ENCODE measurements at places on chromosomes 7 and 10.

DNA sequence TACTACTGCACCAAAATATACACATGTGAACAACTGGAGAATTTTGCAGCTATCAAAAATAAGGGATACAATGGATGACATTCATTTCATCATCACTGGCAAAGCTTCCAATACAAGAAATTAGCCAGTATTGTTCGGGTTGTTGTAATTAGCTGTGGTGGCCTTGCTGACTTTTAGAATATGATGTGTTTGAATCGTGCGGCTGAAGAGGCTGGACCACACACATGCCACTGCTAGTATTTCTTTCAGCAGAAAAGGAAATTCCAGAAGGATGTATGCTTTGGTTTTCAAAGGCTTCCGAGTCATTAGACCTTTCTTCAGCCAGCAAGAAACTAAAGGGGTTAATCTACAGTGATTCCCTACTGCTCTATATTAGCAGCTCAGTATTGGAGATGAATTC is 16.6 kb downstream of the RPP38 start:
- no peak for DNase-seq

DNA sequence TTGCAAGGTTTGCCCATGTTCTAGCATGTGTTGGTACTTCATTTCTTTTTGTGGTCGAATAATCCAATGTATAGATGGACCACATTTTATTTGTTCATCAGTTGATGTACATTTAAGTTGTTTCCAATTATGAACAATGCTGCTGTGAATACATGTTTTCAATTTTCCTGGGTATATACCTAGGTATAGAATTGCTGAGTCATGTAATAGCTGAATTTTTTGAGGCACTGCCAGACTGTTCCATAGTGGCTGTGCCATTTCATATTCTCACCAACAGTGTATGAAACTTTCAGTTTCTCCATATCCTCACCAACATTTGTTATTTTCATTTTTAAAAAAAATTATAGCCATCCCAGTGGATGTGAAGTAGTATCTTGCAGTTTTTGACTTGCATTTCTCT is 90.5 kb downstream of the EZH2 start:
- no peak for DNase-seq

- no peak for DNase-seq
Measured at GRCh38 chr7:67635271-67635670, 638.6 kb downstream of the TYW1 start.

DNA sequence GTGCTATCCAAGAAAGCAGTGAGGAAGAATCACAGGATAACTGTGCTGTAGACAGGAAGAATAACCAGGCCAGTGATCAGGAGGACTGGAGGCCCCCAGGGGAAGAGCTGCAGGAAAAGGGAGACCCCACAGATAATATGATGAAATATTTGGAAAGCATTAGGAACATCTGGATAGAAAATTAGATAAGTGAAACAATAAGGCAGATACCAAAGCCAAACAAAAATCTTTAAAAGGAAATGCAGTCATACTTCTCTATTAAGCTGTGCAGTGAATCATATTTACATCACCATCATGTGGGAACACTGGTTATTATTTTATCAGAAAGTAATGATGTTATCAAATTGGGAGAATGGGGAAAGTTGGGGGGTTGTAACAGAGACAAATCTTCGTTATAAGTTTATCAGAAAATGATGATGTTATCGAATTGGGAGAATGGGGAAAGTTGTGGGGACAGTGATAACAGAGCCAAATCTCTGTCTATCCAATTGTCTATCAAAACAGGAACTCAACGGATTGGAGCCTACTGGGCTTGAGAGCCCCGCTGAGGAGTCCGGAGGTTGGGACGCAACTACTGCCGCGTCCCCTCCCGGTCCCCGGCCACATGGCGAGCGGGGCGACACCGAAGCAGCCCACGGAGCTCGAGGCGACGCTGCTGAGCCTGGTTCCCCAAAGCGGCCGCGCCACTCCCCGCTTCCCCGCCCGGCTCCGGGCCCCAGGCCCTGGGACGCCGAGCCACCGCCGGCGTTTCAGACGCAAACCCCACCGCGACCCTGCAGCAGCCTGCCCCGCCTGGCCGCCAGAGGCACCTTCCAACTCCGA is 14.0 kb upstream of the RALA start:
- DNase-seq: no peak

- DNase-seq: peak; percentile 59
Measured at GRCh38 chr10:70578371-70578947, 24.1 kb downstream of the PRF1 start.

GRCh38 chr10:71700731-71701368 is 18.7 kb downstream of the C10orf105 start:
- DNase-seq: no peak

- DNase-seq: peak; percentile 35
Measured at GRCh38 chr10:86536294-86536861, 14.8 kb upstream of the WAPL start.

- no peak for DNase-seq
Measured at GRCh38 chr7:100543586-100543985, 4.6 kb downstream of the AGFG2 start.

- DNase-seq: no peak
Measured at GRCh38 chr10:29223326-29223725, 65.5 kb upstream of the LYZL1 start.

GRCh38 chr10:12741360-12741804 is 260.1 kb downstream of the CCDC3 start:
- DNase-seq: no peak

- DNase-seq: no peak
Measured at GRCh38 chr10:11208908-11209829, 191.5 kb downstream of the CELF2 start.

- DNase-seq: no peak
Measured at GRCh38 chr7:87435546-87435945, 39.9 kb downstream of the ABCB4 start.

GRCh38 chr7:101125989-101126650 is 784 bp upstream of the SERPINE1 start:
- no peak for DNase-seq

Measured in stimulated activated CD4-positive, alpha-beta T cell treated with anti-CD3 and anti-CD28 coated beads, TNF-alpha, amount 100 ng/mL, for 48 hours (primary cell).